CD8-positive, alpha-beta memory T cell (primary cell): ENCODE measurements at places on chromosomes 5 and 9. TPM values are rescaled to one million over a fixed set of nuclear protein-coding genes. Genes with fewer than 3 reads are reported as not detected.
A peak's percentile ranks its signal among the peaks of the same experiment; 100 is the strongest.

Gene MLANA
- polyA plus RNA-seq, result not detected

Gene PCDHB12
- polyA plus RNA-seq, result not detected

Gene CER1
- polyA plus RNA-seq, result not detected

DNA sequence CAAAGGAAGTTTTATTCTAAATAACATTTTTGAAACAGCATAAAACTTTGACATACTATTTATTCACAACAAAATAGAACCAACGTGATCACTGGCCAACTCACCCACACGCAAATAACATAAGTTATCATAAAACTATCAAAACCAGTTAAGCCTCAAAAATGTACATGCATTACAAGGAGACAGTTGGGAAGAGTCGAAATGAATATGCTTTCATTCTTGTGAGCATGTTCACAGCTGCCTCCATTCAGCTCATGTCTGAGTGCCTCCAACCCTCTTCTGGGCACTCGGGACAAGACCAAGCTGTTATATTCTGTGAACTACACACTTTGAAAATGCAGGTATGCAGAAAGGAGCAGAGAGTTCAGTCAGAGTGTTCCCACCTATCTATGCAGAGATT is 284.9 kb downstream of the BNC2 start:
- no peak overlapping the region for H3K4me3 ChIP-seq
- H3K27ac ChIP-seq, result no peak overlapping the region
- no peaks in the 10 kb centered on the region for H3K27me3 ChIP-seq
- no peaks in the 10 kb centered on the region for H3K4me1 ChIP-seq

DNA sequence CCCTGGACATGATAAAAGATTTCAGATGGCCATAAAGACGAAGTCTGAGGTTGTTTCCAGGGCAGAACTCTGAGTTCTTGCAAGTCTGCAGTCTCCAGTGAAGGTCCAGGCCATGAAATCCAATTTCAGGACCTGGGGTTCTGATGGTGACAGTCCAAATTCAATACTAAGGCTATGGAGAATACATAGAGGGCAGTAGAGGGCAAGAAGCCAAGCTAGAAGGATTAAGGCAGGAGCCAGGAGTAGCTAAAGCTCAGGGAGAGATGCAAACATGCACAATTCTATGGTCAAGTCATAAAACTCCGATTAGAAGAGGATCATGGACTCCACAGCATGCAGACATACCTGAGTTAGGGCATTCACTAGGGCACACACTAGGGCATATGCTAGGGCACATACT is 11.4 kb downstream of the SLIT3 start:
- H3K27me3 ChIP-seq, result no peaks in the 10 kb centered on the region
- no peaks in the 10 kb centered on the region for H3K36me3 ChIP-seq
- no peak for DNase-seq
- no peaks in the 10 kb centered on the region for H3K4me1 ChIP-seq

- no peaks in the 10 kb centered on the region for H3K4me1 ChIP-seq
- no peak overlapping the region for H3K4me3 ChIP-seq
- no peak overlapping the region for H3K27ac ChIP-seq
- DNase-seq, result no peak
- H3K36me3 ChIP-seq, result no peaks in the 10 kb centered on the region
These were observed 615.2 kb upstream of the SEMA6A start for GRCh38 chr5:117189784-117190183.

GRCh38 chr5:56632199-56632598 is 183.2 kb upstream of the MAP3K1 start:
- H3K27ac ChIP-seq, result no peak overlapping the region
- H3K36me3 ChIP-seq, result no peaks in the 10 kb centered on the region
- no peak overlapping the region for H3K4me3 ChIP-seq
- H3K27me3 ChIP-seq, result no peaks in the 10 kb centered on the region
- no peak for DNase-seq
- H3K4me1 ChIP-seq, result no peaks in the 10 kb centered on the region

- H3K27me3 ChIP-seq, result peaks cover 4% of the 10 kb centered on the region
- peak; percentile 58 for DNase-seq
- no peaks in the 10 kb centered on the region for H3K36me3 ChIP-seq
- H3K4me3 ChIP-seq, result peak overlapping the region; percentile 65
- no peak overlapping the region for H3K27ac ChIP-seq
- H3K4me1 ChIP-seq, result no peaks in the 10 kb centered on the region
These were observed 1.4 kb downstream of the GLIS3 start for GRCh38 chr9:4298255-4299004.
